ENCODE measurements at places on chromosomes 11 and 22.
A peak's percentile ranks its signal among the peaks of the same experiment; 100 is the strongest.

DNA sequence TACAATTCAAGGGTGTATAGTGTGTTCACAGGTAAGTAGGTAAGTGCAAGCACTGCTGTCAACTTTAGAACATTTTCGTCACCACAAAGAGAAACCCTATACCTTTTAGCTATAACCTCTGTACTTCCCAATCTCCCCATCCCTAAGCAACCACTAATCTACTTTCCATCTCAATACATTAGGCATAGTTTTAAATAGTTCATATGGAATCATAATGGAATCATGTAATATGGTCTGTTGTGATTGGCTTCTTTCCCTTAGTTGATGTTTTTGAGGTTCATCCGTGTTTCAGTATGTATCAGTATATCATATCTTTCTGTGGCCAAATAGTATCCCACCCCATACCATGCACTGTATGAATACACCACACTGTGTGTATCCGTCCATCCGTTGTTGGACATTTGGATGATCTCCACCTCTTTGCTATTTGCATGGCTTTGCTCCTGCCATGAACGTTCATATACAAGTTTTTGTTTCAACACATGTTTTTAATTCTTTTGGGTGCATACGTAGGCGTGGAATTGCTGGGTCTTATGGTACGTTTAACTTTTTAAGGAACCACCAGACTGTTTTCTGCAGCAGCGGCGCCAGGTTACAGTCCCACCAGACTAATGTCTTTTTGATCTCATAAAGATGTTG, 27.7 kb upstream of the OPCML start:
- DNase-seq, result no peak

DNA sequence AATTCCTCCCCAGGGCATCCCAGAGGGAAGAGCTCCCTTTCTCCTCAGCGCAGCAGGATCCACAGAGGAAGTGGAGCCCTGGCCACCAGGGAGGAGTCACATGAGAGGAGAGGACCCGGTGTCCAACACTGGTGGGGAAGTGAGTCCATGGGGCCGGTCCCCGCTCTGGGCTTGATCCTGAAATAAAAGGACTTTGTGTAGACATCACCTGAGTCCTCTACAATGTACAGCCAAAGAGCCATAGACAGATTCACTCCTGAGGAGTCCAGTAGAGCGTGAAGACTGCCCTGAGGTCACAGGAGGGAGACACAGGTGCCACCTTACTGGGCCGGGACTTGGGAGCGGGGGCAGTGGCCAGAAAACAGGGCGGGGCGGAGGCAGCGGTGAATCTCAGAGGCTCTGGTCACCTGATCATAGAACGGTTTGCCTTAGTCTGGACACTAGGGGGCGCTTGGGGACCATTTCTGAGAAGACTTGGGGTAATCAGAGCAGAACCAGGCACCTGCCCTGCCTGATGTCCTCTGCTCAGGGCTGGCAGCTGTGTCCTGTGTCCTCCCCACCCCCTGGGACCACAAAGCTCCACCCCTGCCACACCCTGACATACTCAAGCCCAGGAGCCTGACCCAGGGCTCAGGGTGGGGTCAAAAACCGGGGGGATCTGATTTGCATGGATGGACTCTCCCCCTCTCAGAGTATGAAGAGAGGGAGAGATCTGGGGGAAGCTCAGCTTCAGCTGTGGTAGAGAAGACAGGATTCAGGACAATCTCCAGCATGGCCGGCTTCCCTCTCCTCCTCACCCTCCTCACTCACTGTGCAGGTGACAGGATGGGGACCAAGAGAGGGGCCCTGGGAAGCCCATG, 112.7 kb downstream of the VPREB1 start:
- peak; percentile 65 for DNase-seq

DNA sequence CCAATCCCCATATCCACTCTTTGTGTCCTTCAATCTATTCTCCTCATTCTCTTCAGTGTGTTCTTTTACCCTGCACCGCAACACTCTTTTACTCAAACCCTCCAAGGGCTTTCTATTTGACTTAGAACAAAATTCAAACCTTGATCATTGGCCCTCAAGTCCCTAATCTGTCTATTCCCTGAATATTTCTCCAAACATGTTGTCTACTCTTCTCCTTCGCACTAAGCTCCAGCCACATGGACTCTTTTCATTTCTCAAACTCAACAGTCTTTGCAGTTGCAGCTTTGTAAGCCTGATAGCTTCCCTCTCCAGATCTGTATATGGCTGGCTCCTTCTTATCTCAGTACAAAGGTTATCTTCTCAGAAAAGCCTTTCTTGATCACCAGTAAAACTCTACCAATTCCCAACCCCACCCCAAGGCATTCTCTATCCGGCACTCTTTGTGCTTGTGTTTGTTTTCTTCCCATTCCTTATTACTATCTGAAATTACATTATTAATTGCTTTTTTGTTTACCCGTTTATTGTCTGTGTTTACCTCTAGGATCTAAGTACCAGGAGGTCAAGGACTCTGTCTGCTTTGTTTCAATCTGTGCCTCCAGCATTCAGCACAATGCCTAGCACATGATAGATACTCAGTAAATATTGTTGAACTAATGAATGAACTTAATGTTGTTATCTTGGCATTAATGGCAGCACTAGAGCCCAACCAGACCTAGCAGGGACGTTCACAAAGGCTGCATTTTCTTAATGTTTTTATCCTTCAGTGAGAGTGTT, 147.4 kb downstream of the BBOX1 start:
- no peak for DNase-seq

DNA sequence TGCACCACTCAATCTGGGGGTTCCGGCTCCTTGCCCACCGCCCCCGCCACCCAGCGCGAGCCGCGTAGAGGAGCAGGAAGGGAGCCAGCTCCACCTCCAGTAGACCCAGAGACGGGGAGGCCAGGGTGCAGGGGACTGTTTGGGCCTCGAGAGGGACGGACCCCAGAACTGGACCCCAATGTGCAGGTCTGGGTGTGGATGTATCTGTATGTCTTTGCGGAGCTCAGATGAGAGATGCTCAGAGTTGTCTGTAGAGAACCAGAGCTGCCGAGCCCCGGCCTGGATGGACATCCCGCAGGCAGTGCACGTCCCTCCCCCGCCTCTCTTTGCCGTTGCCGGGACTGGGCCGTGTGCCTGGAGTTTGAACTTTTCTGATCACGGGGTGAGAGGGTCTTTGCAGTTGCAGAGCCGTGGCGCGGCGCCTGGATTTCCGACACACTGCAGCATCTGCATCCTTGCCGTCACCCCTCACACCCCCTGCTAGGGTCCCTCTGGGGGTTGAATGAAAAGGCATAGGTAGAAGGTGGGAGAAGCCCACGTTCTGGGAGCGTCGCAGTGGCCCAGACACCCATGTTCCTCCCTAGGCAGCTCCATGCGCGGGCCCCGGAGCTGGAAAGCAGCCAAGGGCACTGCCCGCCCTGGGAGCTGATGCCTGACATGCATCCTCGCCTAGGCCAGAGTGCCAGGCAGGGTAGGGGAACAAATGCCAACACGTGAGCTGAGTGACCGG, 105.2 kb downstream of the KCNQ1 start:
- DNase-seq, result no peak

DNA sequence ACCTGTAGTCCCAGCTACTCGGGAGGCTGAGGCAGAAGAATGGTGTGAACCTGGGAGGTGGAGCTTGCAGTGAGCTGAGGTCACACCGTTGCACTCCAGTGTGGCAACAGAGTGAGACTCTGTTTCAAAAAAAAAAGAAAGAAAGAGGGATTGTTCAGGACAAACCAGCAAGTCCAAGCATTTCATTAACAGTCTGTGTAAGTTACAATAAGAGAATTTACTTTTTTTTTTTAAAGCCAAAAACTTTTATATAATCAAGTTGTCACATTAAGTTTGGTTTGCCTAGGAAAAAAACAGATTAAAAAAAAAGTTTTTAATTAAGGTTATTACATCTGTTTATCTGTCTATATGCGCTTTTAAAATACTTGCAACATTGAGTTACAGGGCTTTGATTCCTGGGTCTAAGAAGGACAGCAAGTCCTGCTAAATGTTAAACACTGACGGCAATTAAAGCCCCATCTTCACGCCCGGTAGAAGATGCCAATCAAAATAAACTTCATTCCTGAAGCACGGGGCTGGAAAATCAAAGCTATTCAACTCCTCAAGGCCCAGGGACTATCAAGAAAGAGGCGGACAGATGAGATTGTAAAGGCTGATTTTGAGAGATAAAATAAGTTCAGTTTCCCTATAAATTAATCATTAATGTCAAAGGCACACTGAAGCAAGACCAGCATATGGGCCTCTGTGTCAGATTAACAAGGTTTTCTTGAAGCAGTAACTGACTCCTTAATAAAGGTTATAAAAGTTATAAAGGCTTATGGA, 10.7 kb downstream of the TMEM138 start:
- DNase-seq, result no peak

DNA sequence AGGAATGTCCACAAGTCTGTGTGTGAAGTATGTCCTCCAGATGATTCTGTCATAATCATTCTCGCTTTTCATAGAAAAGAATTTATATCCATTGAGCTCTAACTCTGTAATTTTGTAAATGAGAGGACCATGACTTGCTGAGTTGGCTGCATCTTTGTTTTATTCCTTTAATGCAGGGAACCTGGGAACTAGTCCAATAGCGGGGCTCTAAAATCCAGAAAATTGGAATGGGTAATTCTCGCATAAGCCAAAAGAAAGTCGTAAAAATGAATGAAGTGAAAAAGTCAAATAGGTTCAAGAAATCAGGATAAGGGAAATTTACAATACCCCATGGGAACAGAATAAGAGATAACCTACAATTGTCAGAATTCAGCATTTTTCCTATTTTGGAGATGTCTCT, 232.5 kb downstream of the RAB38 start:
- DNase-seq, result no peak

DNA sequence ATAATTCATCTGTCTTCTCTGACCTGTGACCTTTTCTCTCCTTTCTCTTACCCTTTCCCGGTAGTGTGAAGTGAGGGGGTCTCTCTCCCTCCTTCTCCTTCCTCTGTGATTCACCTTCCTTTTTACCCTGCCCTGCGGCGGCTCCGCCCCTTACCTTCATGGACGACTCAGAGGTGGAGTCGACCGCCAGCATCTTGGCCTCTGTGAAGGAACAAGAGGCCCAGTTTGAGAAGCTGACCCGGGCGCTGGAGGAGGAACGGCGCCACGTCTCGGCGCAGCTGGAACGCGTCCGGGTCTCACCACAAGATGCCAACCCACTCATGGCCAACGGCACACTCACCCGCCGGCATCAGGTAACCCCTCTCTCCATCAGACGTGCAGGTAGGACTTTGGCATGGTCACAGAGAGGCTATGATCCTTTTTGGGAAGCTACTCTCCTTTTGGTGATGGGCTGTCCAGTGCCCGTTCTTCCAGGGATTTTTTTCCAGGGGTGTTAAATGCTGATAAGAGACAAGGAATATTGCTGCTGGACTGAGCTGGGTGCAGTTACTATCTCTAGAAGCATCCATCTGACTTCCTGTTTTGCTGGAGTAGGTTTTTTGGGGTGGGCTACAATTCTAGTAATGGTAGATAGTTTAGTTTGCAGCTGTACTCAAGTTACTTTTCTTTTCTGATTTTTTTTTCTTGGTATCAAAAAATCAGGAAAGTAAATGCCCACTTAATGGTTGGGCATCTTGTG, 29.9 kb downstream of the CTNND1 start:
- DNase-seq, result no peak

- no peak for DNase-seq
Measured at GRCh38 chr11:35875466-35875865, 68.4 kb upstream of the LDLRAD3 start.

GRCh38 chr11:59923813-59924212, 14.4 kb upstream of the OOSP1 start:
- no peak for DNase-seq

DNA sequence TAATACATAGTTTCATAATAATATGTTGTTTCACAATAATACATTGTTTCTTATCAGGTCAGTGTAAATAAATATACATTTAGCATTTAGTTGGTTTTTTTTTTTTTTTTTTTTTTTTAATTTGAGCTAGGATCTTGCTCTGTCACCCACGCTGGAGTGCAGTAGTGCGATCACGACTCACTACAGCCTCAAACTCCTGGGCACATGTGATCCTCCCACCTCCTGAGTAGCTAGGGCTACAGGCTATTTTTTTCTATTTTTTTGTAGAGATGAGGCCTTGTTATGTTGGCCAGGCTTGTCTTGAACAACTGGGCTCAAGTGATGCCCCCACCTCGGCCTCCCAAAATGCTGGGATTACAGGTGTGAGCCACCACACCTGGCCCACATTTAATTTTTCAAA, 43.5 kb downstream of the MIAT start:
- DNase-seq, result no peak

Data from kidney capillary endothelial cell (primary cell).